ENCODE measurements at places on chromosomes 6 and 20.

DNA sequence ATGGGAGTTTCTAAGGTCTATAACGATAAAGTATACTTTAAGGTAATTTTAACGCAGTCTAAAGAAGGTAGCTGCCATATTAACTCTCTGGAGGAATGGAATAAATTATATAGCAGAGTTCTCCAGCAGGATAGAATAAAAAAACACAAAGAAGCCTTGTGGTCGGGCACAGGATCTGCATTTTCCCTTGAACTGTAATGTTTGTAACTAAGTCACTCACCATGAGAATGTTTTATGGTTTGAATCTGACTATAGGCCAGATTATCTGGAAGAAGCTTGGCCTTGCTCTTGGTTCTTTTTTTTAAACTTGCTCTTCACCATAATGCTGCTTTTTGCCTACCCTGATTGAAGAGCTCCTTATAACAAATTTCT, 238.8 kb upstream of the NOX3 start:
- no peak for DNase-seq

GRCh38 chr20:15240801-15241200, 903.4 kb upstream of the FLRT3 start:
- DNase-seq = no peak

- no peak for DNase-seq
Observed at GRCh38 chr6:95288251-95288650, 289.1 kb upstream of the MANEA start.

- peak; percentile 2 for DNase-seq
Observed at GRCh38 chr6:26003102-26003694, 40.6 kb downstream of the TRIM38 start.

GRCh38 chr20:15200147-15200565, 862.7 kb upstream of the FLRT3 start:
- DNase-seq = no peak

DNA sequence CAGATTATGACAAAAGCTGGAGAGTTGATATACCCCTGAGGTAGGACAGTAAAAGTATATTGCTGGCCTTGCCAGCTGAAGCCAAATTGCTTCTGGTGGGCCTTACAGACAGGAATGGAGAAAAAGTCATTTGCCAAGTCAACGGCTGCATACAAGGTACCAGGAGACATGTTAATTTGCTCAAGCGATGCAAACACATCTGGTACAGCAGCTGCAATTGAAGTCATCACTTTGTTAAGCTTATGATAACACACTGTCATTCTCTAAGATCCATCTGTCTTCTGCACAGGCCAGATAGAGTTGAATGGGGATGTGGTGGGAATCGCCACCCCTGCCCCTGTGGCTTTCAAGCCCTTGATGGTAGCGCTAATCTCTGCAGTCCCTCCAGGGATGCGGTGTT, 40.4 kb upstream of the POPDC3 start:
- no peak for DNase-seq

DNA sequence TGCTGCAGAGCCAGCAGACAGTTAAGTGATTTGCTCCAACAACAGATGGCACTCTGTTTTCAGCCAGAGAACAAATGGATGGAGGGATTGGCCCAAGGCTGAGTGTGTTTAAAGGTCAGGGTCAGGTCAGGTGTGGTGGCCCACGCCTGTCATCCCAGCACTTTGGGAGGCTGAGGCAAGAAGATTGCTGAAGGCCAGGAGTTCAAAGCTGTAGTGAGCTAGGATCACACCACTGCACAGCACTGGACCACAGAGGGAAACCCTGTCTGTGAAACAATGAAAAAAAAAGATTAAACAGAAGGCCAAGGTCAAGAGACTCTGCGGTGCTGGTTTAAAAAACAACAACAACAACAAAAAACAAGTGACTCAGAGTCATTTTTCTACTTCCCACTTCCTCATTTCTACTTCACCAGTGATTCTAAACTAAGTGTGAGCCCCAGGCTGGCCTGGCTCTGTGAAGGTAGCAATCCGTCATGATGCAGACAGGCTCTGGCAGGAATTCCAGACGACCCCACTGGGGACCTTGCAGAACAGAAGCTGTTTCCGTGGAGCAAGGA, 42.5 kb upstream of the ARMC2 start:
- DNase-seq = no peak

GRCh38 chr6:4941782-4942672, 61.8 kb downstream of the RPP40 start:
- DNase-seq = no peak

GRCh38 chr20:21339499-21339898, 36.4 kb downstream of the XRN2 start:
- DNase-seq = no peak

DNA sequence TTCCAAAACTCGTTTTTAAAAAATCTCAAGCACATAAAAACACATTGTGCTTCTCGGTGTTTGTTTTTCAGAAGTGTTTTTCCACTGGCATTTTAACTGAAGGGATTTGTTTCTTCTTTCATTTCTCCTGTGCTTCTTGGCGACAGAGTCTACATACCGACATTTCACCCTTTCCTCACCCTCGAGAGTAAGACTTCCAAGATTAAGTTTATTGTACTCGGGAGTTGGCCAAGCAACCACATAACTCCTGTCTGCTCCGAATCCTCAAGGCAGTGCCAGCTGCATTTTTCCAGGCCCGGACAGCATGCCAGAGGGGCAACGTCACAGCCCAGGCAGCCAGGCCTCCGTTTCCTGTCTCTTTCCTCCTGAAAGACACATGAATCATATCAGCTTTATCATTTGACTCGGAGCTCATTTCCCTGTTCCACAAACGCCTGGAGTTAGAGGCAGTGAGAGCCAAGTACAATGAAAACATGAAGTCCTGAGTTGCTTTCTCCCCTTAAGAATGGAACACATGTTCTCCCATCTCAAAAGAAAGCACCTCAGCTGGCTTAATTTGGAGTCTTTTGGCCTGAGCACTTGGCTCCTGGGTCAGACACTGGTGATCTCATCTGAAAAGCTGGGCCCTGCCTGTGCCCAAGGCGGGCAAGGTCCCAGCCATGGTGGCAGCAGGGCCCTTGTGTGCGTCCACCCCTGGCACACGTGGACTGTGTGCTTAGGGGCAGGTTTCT, 23.2 kb upstream of the FAM50B start:
- DNase-seq = no peak

DNA sequence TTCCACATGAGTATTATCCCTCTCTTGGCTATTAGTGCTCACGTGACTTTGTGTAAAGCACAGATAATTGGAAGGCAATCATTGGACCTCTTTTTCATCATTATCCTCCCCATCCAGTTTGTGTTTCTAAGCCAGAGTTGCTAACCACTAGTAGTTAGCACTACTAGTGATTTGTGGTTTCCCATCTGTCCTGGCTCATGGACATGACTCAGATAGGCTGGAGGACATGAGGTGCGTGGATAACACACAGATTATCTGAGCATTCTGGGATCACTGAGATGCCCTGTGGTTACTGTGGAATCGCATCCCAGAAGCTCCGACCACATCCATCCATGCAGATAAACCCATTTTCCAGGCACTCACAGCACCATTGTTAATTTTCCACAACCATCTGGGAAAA, 123.8 kb upstream of the NAA20 start:
- DNase-seq = no peak

- DNase-seq = no peak
Observed at GRCh38 chr6:113819169-113819830, 37.8 kb upstream of the MARCKS start.

DNA sequence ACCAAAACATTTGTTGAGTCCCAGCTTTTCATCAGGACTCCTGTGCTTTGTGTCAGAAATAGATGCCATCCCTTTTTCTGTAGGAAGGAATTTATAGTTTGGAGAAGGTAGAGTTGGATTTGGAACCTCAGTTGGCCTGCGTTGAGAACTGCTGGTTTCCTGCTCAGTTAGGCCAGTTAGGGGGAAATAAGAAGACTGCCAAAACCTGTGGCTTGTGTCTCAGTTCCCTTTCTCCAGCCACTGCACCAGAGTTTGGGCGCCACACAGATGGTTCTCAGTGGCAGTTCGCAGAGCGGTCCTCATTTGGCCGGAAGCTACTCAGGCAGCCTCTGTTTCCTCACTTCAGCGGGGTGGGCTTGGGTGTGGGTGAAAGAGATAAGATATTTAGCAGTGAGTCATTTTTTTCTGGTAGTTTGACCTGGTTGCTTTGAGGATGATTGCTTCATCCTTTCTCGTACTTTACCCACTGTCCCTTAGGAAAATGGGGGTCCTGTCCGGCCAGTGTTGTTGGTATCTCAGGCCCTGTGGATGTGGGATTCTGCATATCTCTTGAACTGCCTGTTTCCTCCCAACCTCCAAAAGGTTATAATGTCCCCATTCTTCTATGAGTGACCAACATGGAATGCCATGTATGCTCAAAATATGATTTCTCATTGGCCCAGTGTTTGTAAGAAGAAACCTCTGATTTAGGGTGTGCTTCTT, 53.7 kb downstream of the JARID2 start:
- no peak for DNase-seq

- no peak for DNase-seq
Observed at GRCh38 chr6:36533321-36533720, 14.0 kb downstream of the STK38 start.

GRCh38 chr6:166417285-166417691, 34.5 kb upstream of the MPC1 start:
- no peak for DNase-seq

- DNase-seq = no peak
Observed at GRCh38 chr6:25487012-25487411, 165.0 kb upstream of the SCGN start.

- DNase-seq = no peak
Observed at GRCh38 chr6:36984581-36985416, 1.2 kb downstream of the MTCH1 start.

- no peak for DNase-seq
Observed at GRCh38 chr6:15430931-15431405, 185.1 kb downstream of the JARID2 start.

- DNase-seq = no peak
Observed at GRCh38 chr6:120447605-120448004, 886.7 kb downstream of the TBC1D32 start.

DNA sequence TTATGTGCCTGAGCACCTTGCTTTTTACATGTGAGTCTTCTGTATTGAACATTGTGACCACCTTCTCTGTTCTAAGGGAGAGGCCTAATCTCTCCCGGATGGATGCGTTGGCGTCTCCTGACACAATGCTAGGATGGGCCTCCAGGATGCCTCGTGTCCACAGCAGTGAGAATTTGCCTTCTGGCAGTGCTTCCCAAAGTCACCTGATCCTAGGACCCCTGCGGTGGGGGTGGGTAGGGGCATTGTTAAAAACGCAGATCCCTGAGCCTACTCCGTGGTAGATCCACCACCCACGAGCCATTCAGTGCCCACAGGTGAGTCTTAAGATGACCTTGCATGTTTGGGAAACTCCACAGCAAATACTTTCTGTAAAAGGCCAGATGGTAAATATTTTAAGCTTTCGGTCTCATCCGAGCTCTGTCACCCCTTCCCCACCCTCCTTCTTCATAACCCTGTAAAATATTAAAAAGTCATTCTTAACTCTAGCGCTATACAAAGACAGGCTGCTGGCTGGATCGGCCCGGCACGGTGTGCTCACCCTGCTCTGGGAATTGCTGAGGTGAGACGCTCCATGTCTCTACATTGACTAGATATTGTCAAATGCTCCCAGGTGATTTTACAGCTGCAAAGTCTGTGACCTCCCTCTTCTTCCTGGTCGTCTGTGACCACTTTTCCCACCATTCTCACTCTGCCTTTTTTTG, 106.7 kb upstream of the IYD start:
- DNase-seq = no peak

GRCh38 chr6:156383059-156383458, 394.1 kb upstream of the ARID1B start:
- DNase-seq = no peak

- DNase-seq = no peak
Observed at GRCh38 chr6:124882579-124883393, 79.5 kb upstream of the RNF217 start.

DNA sequence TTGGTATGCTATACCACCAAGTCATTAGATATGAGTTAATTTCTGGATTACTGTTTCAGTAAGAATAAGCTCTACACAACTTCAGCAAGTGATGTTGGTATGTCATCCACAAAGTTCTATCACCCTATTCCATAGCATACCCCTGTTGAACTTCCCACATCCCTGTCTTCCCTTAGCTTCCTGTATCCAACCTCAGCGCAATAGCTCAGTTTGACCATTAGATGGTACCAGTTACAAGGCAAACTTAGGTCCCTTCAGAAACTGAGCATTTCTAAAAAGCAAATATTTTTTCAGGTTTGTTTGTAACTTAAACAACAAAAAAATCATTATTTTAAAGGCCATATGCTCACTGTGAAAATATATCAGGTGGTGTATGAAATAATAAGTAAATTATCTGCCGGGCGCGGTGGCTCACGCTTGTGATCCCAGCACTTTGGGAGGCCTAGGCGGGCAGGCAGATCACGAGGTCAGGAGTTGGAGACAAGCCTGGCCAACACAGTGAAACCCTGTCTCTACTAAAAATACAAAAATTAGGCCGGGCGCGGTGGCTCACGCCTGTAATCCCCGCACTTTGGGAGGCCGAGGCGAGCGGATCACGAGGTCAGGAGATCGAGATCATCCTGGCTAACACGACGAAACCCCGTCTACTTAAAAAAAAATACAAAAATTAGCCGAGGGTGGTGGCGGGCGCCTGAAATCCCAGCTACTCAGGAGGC, 8.8 kb upstream of the MOG start:
- no peak for DNase-seq

DNA sequence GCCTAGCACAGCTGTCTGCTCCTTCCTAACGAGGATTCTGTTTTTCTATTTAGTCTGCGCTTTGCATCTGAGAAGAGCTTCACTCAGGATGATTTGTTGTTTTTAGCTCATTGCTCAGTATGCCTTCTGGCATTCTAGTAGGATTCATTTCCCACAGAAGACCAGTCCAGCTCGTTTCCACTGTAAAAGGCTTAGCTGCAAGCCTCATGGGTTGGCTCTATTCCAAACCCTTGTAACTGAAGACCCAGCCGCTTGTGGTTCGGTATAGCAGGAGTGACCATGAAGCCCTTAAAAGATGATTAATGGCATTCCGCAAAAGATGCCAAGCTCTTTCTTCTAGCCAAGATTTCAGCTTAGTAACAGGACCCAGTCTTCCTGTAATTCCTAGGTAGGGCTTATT, 7.2 kb downstream of the ADGRF1 start:
- peak; percentile 50 for DNase-seq

- no peak for DNase-seq
Observed at GRCh38 chr6:56238352-56238751, 9.0 kb downstream of the COL21A1 start.

DNA sequence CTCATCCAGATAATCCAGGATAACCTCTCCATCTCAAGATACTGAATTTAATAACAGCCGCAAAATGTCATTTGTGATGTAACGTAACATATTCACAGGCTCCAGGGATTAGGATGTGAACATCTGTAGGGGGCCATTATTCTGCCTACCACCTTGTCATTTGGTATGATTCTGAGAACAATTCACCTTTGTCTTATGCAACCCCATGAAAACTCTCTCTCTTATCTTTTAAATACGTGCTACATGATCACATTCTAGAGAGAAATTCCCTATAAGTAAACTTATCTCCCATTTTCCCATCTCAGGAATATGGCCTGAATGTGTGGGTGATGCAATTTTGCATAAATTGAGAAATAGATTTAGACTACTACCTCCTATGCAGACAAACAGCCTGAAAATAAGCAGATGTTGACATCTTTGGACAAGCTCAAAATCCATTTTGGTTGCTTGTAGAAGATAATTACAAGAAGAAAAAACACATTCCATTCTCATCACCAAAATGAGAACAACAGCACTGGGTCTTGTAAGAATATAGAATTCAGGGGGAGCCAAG, 255.4 kb upstream of the STXBP5 start:
- DNase-seq = no peak

Measured in NCI-H1417 treated with DMSO at 0.1 percent for 48 hours (cell line).